ENCODE measurements at places on chromosomes 13 and 19.

DNA sequence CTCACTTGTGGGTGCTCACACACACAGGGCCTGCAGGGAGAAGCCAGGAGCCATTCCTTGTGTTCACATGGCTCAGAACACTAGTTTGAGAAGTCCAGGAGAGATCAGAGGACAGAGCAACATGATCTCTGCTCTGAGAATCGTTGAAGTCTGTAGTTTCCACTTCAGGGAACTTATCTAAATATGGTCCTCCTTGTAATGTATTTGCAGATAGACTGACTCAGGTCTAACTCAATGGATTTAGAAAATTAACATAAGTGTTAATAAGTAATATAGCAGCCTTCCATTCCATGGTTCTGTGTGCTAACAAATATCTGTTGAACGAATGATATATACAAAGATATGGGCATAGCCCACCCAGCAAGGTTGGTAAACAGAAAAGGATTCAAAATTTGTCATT, 119.8 kb upstream of the STARD13 start:
- no peak for DNase-seq

DNA sequence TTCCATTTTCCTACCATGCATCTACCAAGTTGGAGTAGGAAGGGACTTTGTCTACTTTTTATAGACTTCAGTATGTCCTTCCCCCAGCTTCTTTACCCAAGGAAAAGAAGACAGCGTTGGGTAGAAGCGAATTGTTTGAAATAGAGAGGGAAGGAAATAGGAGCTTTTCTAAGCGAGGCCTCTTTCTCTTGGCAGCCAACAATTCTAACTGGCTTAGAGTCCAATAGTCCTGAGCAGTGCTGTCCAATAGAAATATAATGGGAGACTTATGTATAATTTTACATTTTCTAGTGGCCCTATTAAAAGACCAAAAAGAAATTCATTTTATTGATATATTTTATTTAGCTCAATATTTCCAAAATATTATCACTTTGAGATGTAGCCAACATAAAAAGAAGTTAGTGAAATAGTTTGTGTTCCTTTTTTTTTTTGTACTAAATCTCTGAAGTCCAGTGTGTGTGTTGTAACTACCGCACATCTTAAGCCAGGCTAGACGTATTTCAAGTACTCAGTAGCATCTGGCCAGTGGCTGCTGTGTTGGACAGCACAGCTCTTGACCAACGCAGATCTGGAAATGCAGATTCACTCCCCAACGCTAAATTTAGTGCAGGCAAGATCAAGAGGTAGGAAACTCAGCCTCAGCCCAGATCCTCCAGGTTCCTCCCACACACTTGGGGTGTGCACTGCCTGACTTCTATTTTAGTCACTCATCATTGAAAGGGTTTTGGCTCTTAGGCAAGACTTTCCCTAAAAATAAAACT, 179.2 kb downstream of the SHISA2 start:
- DNase-seq = peak; percentile 36

DNA sequence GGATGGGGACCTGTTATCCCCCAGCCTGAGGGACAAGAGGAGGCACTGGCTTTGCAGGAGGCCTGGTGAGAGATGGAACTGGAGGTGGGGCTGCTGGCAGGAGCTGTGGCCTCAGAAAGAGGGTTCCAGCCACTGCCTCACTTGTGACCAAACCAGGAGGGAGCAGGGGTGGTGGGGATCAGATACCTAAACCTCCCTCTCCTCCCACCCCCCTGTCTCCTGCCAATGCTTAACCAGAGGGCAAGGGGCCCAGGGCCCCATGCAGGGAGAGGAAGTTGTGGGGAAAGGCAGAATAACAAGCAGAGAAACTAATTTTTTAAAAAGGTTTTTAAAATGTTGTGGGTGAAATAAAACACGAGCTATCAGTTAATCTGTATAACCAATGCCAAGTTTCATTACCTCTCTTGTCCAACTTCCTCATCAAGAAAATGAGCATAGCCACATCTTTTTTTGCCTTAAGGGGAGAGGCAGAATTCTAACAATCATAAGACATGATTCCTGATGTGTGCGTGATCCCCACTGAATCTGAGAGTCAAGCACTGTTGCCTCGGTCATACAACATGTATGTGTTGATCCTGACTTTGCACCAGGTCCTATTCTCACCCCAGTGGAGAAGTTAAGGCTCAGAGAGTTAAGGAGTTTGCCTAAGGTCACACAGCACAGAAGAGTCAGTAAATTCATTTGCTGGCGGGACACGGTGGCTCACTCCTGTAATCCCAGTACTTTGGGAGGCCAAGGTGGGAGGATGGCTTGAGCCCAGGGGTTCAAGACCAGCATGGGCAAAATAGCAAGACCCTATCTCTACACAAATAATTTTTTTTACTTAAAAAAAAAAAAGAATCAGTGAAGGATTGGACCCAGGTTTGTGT, 12.9 kb downstream of the FXYD5 start:
- DNase-seq = no peak

DNA sequence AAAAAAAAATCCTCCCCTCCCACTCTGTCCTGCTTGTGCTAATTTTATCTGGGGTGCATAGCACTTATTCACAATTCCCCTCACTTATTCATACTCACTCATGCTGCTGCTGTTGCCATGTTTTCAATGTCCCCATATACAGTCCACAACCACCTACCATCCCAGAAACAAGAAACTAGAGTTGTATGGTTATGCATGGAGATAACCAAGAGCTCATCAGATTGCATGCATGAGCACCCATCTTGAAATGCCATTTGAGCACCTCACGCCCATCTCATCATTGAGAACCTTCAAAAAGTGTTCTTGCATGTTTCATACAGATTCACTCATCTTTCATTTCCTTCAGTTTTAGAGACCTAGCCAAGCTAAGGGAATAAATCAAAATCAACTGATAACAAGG, 15.1 kb upstream of the N4BP2L2 start:
- no peak for DNase-seq

DNA sequence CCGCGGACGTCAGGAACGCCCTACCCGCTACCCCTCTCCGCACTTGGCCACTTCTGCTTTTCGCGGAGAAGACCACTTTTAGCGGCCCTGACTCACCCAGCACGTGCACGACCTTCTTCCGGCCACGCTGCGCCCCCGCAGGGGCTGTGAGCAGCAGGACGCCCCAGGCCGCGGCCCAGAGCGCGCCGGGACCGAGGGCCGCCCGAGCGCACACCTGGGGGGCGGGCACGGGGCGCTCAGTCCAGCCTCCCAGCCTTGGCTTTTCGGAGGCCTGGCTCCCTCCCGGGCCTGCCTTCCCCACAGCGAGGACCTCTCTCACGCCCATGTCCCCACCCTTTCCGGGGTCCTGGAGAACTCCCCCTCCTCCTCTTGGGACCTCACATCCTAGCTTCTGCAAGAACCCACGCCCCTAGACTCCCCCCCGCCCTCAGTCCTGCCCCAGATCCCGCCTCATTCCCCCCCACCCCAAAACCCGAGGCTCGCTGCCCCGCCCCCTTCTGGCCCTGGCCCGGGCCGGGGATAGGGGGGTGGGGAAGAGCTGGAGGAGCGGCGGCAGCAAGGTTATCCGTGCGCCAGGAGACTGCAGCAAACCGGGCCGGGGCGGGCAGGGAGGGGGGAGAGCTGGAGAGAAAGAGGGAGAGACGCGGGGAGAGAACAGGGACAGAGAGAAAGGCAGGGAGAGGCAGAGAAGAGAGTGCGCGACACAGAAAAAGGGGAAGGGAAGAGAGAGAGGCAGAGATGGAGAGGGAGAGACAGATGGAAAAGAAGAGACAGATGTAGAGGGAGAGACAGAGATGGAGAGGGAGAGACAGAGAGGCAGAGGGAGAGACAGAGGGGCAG, 11.5 kb downstream of the TM6SF2 start:
- no peak for DNase-seq

- no peak for DNase-seq
Observed at GRCh38 chr19:5136073-5136855, 167.4 kb downstream of the KDM4B start.

DNA sequence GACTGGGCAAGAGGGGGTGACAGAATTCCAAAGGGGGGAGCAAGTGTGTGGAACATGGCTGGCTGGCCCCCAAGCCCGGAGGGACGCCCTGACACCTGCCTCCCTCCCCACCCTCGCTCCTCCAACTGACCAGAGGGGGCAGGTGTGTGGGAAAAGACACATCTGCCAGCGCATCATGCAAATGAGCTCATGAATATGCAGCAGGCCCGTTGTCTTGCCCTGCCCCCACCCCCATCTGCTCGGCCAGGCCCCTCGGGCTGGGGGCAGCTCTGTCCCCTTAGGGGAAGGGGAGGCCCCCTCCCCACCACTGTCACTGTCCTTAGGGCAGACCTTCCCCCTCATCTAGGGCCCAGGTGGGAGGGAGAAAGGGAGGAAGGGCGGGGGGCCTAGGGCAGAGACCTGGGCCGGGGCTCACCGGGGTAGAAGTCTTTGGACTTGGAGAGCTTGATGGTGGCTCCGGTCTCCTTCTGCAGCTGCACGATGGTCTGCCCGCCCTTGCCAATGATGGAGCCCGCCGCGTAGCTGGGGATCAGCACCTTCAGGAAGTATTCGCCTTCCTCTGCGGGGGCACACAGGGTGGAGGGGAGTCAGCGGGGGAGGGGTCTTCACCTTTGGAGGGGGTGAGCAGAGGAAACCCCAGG, 12.9 kb downstream of the NOVA2 start:
- DNase-seq = no peak

- no peak for DNase-seq
Observed at GRCh38 chr13:74264333-74264732, 130.1 kb upstream of the KLF12 start.

- peak; percentile 24 for DNase-seq
Observed at GRCh38 chr13:44158881-44159632, 214.6 kb upstream of the SERP2 start.

GRCh38 chr19:49816590-49816989, 1.5 kb upstream of the MED25 start:
- DNase-seq = no peak

- peak; percentile 16 for DNase-seq
Observed at GRCh38 chr19:30692181-30692811, 320.1 kb downstream of the ZNF536 start.

- DNase-seq = no peak
Observed at GRCh38 chr19:41341669-41342490, 11.8 kb downstream of the TGFB1 start.

GRCh38 chr13:42997381-42997780, 5.3 kb upstream of the EPSTI1 start:
- DNase-seq = no peak

- DNase-seq = no peak
Observed at GRCh38 chr13:95182570-95183265, 118.5 kb downstream of the ABCC4 start.

- DNase-seq = no peak
Observed at GRCh38 chr13:113544896-113545295, 39.7 kb upstream of the TFDP1 start.

DNA sequence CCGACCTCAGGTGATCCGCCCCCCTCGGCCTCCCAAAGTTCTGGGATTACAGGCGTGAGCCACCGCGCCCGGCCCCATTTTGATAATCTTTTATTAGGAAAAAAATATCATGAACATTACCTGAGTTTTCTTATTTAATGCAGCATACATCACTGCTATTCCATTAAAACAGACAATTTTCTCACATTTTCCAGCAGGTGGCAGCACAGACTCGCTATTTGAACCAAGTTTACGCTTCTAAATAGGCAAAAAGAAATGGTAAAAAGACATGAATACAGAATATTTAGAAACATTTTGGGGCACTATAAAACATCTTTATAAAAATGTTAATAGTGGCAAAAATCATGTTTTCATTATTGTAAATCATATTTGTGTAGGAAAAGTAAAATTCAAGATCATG, 903.1 kb downstream of the SLITRK6 start:
- DNase-seq = peak; percentile 80

- no peak for DNase-seq
Observed at GRCh38 chr13:37089495-37089894, 16.0 kb downstream of the CSNK1A1L start.

GRCh38 chr19:56946159-56946558, 105.6 kb upstream of the PEG3 start:
- no peak for DNase-seq

GRCh38 chr13:44465318-44465717, 91.7 kb downstream of the SERP2 start:
- DNase-seq = no peak

DNA sequence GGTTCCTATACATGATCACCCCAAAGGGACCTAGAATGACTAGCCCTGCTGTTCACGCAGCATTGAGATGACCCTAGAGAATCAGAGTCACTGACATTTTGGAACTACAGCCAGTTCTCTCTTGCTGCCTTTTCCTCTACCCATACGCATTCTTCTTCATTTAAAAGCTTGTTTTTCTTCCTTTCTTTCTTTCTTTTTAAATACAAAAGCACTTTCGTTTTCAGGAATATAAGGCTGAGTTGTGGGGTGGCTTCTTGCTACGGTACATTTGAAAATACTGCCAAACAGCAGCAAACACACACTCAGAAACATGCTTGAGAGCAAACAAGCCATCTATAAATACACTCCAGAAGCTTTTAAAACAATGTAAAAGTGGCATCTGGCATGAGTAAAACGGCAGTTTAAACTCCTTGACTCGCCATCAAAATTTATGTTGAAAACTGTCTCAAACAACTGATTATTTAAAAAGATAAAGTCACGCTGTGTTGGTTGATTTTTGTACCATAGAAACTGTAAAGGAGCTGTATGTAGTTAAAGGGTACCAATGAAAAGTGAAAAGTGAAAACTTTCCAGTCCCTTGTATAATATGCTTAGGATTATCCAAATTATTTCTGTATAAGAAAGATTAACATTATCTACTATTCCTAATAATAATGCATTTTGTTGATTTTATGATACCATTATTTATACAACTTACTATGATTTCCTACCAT, 95.6 kb downstream of the PCDH9 start:
- peak; percentile 50 for DNase-seq

DNA sequence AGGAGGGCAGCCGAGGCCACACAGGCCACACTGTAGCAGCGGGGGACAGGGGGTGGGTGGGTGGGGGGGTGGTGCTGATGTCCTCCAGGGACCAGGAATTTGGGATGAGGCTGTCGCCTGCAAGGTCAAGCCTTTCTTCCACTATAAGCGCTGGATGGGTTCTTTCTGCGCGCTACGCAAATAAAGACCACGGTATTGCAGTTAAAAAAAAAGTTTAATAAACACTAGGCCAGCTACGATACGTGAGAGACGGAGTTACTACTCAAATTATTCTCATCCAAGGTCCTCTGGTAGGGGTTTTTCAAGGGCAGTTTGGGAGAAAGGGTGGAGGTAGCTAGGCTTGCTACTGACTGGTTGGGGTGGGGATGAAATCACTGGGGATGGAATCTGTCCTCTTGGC, 508 bp upstream of the ZNF44 start:
- DNase-seq = no peak

- peak; percentile 28 for DNase-seq
Observed at GRCh38 chr13:25217023-25217885, 45.2 kb upstream of the AMER2 start.

GRCh38 chr19:12996406-12997094, 1.3 kb downstream of the NFIX start:
- DNase-seq = no peak

GRCh38 chr13:107873926-107874325, 341.4 kb downstream of the LIG4 start:
- no peak for DNase-seq

- peak; percentile 49 for DNase-seq
Observed at GRCh38 chr19:7242601-7243258, 51.5 kb downstream of the INSR start.

- DNase-seq = peak; percentile 100
Observed at GRCh38 chr19:40831502-40832430, 18.5 kb downstream of the CYP2A6 start.
